ENCODE measurements at places on chromosomes 4 and X. TPM values are rescaled to one million over a fixed set of nuclear protein-coding genes. Genes with fewer than 3 reads are reported as not detected.

Gene EGFL6
- polyA plus RNA-seq, result not detected

Gene PITX2
- polyA plus RNA-seq, result 5.8 TPM

Gene TAF9B
- 11.3 TPM for polyA plus RNA-seq

Gene QRFPR
- not detected for polyA plus RNA-seq

Gene GRK4
- 5.1 TPM for polyA plus RNA-seq

Gene SORBS2
- polyA plus RNA-seq, result 2.3 TPM

Gene FGF5
- 63.7 TPM for polyA plus RNA-seq

Gene WAS
- not detected for polyA plus RNA-seq

Gene PRRG1
- polyA plus RNA-seq, result 7.4 TPM

Gene XKRX
- not detected for polyA plus RNA-seq

Gene IL1RAPL1
- not detected for polyA plus RNA-seq

Gene NLGN4X
- polyA plus RNA-seq, result not detected

All from GM23248 (cell line).